ENCODE measurements at places on chromosomes 3 and 15.

- no peak for DNase-seq
Measured at GRCh38 chr3:53324105-53324504, 23.2 kb downstream of the DCP1A start.

DNA sequence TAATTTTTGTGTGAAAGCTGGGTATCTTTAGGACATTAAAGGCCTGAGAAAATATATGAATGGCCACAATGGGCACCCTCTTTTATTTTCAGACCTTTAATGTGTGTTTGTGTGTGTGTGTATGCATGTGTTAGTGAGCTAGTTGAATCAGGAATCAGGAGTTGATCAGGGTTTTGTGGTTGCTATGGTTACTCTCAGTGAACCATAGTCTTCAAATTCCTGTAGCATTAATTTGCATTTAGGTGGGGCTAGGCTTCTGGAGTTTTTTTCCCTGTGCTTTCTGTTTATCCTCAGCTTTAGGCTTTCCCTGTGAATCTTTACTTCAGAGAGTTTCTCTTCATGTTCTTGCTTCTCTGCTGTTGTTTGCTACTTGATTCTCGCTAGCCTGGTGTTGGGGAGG is 122.0 kb upstream of the ONECUT1 start:
- no peak for DNase-seq

DNA sequence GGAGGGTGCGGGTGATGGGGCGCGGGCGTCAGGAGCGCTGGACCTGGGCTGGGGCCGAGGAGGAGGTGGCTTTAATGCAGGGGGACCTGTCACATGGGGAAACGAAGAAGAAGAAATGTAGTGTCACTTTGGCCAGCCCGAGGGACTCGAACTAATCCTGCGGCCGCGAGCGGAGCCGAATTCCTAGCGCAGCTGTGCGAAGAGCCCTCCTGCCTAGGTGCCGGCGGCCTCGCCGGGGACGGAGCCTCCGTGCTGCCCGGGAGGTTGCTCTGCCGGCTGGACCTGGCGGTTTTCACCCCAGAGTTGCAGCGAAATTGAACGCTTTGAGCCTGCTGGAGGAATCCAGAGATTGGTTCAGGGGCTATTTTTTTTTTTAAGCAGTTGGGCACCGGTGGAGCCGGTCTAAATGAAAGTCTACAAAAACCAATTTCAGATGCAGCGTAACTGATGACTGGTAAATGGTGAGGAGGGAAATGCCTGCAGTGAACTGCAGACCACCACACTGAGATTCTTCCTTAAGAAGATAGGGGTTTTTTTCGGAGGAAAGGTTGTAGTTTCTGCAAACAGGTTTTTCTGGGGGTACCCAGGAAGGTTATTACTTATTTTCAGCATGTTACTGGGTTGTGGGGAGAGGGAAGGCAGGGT is 662 bp downstream of the TMEM108 start:
- DNase-seq: no peak

GRCh38 chr15:100778831-100779288 is 100.8 kb upstream of the ALDH1A3 start:
- no peak for DNase-seq

DNA sequence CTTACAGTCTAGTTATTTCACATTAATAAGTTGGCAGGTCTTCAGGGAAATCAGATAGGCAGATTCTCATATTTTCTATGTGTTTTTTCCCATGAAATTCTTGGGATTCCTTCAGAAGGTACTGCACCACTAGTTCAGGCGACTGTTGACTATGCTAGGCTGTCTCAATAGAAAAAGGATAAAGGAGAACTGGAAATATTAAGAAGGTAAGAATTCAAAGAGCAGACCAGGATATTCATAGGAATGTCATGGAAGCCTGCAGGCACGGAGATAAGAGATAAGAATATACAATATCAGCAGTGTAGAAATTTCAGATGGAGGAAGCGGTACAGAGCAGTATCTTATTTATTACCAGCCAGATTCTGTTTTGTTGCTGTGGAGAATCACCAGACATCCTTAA is 432.1 kb upstream of the MDFIC2 start:
- peak; percentile 73 for DNase-seq

GRCh38 chr3:78792212-78792611 is 975.6 kb downstream of the ROBO1 start:
- DNase-seq: no peak

DNA sequence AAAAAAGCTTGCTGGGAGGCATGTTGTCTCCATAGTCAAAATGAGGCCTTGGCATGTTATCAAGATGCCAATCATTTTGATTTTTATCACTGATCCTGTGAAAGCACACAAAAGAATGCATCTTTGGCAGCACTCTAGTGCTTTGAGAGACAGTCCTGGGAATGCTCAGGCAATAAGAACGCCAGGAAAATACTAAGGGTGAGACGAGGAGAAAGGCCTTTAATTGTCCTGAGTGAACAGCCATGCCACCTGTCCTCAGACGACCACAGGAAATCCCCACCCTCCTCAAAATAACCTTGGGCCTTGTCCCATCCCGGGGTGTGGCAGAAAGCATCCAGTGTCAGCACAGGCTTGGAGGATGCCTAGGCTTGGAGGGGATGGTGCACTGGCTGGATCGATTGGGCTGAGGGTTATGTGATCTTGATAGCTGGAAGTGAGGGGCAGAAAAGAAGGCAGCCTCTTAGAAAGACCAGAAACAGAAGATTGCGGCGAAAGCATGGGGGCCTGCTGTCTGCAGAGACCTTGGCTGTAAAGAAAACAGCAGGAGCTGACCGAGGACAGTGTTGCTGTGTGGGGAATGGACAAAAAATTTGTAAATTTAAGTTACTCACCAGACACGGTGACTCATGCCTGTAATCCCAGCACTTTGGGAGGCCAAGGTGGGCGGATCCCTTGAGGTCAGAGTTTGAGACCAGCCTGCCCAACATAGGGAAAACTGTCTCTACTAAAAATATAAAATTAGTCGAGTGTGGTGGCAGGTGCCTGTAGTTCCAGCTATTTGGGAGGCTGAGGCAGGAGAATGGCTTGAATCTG is 7.3 kb downstream of the TMEM158 start:
- peak; percentile 38 for DNase-seq

DNA sequence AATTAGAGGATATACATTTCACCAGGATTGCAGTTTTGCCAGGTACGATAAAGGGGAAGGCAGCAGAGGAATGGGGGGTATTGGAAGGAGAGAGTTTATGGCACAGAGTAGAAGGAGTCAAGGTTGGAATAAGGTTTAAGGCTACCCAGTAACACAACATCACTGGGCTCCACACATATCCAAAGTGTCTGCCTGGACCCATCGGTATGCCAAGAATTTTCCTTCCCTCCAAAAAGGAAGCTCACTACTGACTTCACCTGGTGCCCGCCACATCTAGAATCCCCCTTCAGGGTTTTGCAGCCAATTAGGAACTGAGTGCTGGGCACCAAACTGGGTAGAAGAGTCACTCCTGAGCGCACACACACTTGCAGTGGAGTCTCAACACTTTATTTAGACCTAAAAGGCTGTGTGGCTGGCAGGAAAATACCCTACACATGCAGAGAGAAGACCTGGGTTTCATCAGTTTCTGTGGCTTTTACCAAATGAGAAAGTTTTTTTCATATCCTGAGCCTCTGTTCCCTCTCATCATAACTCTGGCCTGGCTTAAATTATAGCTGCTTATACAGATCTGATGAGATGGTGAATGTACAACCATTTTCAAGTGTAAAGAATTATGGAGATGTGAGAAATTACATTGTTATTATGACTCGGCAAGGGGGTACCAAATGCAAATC is 190.8 kb upstream of the LPP start:
- no peak for DNase-seq

GRCh38 chr3:184156522-184156955 is 1.4 kb downstream of the DVL3 start:
- peak; percentile 56 for DNase-seq
